ENCODE measurements at places on chromosomes 4 and X.

DNA sequence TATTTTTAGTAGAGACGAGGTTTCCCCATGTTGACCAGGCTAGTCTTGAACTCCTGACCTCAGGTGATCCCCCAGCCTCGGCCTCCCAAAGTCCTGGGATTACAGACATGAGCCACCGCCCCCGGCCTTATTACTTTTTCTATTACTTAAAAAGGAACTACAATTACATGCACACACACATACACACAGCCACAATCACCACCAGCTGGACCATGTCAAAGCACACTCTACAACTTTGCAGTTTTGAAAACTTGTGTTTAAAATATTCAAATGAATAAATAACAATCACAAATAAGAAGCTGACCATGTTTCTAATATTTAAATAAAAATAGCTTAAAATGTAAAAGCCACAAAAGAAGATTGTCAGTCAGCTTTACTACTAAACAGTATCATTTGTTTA, 23.4 kb downstream of the SLC10A7 start:
- no peak for DNase-seq

- DNase-seq: no peak
Measured at GRCh38 chrX:56729152-56729850, at the start of gene NBDY. Gene NBDY, plus strand, starts transcription at chrX:56729243. Its CDS starts 111 bp downstream, at chrX:56729354.

DNA sequence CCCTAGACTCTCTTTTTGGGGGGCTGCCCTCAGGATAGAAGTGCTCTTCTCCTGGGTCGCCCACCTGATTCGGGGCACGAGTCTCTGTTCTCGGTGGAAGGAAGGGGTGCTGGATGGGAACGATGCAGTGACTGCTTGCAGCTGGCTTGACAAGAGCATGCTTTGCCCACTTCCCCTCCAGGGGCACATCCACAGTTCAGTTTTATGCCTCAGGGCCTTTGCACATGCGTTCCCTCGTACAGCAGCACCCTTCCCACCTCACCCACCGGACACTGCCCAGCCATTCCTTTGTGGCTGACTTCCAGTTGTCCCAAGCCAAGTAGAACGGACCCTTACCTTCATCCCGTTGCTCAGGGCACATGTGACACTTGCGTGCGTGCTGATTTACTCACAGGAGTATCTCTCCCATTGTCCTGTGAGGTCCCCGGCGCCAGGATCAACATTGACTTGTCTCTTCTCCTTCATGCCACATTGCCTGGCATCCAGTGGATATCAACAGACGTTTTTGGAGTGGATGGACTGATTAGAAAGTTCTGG, 60.0 kb downstream of the C4orf50 start:
- DNase-seq: no peak

DNA sequence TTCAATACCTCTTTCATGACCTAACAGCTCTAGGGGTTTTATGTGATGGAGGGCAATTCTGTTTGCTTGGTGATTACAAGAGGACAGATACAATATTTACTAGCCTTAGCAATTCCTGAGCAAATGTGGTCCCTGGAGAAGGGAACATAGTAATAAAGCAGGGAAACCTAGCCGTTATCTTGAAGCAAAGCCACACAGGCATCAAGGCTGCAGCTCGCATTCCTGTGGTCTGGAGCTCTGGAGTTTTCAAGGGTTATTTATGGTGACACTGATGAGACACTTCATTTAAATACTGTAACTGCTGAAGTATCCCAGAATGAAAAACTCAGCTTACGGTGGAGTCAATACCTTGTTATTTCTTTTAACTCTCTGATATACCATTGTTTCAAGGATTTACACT, 66.8 kb downstream of the AFF2 start:
- no peak for DNase-seq

DNA sequence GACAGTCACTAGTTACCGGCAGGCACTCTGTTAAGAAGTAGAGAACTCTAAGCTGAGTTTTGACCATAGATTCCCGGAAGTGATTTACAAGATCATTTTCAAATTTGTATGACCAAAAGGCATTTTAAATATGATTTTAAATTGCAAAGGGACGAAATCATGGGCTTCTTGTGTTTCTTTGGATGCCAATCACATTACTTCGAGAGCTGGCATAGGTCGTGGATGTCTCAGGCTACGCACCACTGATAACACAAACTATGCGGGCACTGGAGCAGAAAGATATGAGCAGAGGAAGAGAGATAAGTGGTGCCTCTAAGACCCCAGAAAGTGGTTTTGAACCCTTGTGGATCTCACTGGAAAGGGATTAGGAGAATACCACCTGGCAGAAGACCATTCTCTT, 294.2 kb upstream of the FTHL17 start:
- DNase-seq: no peak

GRCh38 chr4:151992332-151993154, 231.7 kb upstream of the GATB start:
- DNase-seq: no peak

GRCh38 chr4:53537606-53538005, 53.7 kb downstream of the LNX1 start:
- DNase-seq: no peak

GRCh38 chrX:100995469-100995868, 26.0 kb downstream of the ARL13A start:
- DNase-seq: no peak

DNA sequence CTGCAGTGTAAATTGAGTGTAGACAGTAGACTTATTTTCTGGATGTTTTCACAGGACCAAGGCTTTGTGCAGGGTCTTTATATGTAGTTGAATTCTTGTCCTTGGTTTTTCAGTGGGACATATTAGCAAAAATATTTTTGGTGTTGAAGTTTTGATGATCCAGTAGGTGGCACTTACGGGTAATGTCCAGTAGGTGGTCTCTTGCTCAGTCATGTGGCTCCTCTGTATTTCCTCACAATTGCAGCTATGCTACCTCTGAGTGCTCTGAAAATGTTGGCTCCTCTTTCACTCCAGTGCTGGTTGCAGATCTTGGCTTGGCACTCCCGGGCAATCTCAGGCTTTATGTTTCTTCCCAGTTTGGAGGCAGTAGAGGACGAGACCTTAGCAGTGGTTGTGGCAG, 419.8 kb upstream of the AMOT start:
- no peak for DNase-seq

GRCh38 chrX:154040863-154041262, 21.2 kb upstream of the IRAK1 start:
- DNase-seq: no peak

- no peak for DNase-seq
Measured at GRCh38 chr4:40579983-40580382, 49.7 kb downstream of the RBM47 start.

DNA sequence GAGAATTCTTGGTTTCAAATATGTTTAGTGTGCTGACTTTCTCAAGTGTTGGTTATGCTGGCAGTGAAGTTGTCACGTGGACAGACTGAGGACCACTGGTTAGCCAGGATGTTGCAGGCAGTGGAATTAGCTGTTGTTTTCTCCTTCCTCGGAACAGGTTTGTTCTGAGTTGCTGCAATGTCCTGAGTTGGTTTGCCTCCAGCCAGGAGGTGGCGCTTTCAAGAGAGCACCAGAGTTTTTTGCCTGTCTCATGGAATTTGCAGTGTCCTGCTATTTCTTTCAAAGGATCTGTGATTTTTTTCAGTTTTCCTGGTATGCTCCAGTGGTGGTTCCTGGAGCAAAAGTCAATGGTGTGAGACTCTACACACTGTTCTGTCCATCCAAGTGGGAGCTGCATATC, 158.1 kb upstream of the CXorf66 start:
- DNase-seq: no peak

- DNase-seq: no peak
Measured at GRCh38 chrX:24876530-24877287, 139.1 kb downstream of the ARX start.

GRCh38 chrX:45712067-45712466, 511.4 kb upstream of the DIPK2B start:
- DNase-seq: no peak

GRCh38 chr4:126762663-126763247, 870.0 kb upstream of the INTU start:
- no peak for DNase-seq

DNA sequence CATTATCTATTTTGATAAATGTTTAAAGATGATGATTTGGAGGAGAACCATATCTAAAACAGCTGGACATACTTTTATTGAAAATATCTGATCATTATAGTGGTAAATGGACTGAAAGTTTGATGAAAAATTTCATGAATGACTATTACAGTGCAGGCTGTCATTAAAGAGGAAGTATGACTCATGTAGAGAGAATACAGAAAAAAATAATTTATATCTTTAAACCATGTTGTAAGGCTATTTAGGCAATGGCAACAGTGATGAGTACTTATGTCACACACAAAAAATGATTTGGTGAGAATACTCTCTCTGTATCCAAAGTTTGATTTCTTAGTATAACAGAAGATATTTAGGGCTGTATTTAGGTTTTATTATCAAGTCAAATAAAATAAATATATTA, 3.9 kb upstream of the GLRB start:
- DNase-seq: no peak

DNA sequence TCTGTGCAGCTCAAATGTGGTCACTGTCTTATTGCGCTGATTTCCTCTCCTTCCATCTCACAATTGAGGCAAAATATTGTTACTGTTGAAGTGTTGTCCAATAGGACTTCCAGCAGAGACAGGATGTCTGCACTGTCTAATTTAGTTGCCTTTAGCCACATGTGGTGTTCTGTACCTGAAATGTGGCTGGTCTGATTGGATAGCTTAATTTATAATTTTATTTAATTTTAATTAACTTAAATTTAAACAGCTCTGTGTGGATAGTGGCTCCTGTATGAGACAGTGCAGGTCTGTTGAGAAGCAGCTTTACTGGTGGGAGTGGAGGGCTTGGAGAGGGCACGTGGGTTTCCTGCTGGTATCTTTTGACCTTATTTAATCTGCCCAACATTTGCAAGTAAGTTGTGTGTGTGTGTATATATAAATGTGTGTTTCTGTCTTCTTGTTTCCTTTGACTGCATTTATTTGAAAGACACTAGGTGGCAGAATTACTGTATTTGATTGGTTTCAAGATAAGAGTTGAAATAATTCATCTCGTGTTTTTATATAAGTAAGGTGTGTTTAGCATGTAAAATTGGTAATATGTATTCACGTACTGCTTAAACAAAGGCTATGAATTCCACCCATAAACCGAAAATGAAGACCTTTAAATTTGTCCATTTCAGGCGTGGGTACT, 55.3 kb upstream of the MSANTD1 start:
- no peak for DNase-seq

DNA sequence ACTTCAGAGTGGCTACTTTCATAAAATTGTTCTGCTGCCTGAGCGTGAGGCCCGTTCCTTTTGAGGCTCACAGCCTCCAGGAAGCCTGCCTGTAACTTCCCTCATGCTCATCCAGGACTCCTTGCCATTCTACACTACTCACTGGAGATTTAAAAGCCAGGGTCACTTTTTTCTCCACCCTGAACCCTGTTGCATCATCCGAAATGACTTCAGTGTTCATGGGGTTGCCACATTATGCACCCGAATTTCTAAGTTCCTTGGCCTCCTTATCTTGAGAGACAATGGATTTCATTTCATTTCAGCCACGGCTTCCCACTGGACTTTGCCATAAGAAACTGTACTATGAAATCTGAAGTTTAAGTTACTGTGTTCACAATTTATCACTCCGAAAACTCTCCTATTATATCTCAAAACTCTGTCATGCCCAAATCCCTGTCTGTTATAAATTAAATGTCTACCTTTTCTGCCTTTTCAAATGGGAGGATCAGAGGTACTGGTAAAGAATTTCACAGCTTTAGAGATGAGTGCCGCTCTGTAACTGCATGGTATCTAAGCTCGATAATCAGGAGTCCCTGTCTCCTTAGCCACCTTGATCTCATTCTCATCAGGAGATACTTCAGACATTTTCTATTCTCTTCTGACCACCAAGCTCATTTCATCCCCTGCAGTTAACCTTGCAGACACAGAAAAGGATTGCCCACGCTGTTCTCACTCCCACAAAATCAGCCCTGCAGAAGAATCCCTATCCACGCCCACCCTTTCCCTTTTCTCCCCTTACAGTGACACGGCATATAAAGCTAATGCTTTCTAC, 59.9 kb downstream of the TRIML1 start:
- DNase-seq: no peak

GRCh38 chr4:168522356-168522755, 25.5 kb downstream of the PALLD start:
- no peak for DNase-seq

- no peak for DNase-seq
Measured at GRCh38 chrX:155888139-155888538, 7.0 kb downstream of the VAMP7 start.

DNA sequence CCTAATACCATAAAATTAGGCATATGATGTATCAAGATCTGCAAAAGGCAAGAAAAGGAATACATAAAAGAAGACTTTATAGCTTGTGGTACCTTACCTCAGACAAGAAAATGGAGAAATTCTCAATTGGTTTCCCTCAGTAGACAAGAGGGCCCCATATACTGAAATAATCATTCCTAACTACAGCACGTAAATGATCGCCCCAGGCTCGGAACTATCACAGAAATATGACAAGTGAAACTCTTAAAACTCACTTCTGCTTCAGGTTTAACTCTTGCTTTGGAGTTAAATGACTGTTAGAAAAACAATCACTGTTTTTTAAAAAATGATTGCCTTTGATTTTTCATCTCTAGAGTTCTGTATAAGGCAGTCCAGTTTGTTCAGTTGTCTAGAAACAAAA, 38.6 kb upstream of the NAP1L5 start:
- no peak for DNase-seq

DNA sequence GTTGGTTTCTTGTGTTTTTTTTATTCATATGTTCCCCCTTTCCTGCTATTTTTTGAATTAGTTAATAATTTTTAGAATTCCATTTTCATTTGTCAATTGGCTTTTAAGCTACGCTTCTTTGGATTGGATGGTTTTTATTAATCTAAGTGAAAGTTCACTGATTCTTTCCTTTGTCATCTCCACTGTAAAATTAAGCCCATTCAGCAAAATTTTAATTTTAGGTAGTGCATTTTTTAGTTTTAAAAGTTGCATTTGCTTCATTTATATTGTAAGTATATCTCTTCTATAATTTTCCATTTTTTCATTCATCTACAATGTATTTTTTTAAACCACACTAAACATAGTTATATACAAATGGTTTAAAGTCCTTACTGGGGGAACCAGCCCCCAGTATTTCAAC, 417.3 kb upstream of the HTR2C start:
- DNase-seq: no peak

DNA sequence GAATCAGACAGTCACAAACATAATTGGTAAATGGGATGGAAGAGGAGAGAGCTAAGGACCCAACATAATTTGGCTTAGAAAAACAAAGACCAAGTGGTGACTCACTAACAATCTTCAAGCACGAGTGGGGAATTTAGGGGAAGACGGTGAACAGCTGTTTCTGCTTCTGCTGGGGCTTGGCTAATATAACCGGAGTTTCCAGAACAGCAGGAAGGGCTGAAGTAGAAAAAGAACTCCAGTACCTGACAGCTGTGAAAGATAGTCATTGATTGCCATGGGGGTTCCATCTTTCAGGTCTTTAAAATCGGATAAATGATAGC, 290.9 kb upstream of the LDB2 start:
- DNase-seq: no peak

DNA sequence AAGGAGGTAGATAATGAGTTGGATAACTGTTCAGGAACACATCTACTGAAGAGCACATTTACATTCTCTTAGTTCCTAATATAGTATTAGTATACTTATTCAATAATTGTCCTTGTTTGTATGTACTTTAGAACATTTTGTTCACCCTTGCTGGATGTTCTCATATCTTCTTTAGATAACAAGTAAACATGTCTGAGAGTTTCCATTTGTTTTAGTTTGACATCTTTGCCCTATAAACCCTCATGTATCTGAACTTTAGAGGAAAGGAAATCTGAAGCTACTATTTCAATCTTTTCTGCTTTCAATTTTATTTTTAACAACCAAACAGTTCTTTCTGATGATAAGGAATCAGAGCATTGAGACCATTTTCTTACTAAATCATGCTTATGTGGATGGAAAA, 518.6 kb downstream of the RPA4 start:
- no peak for DNase-seq

GRCh38 chr4:177441803-177442622, at the start of gene AGA:
Gene AGA, minus strand, starts transcription at chr4:177442437. Its CDS starts 62 bp downstream, at chr4:177442375.
- peak; percentile 1 for DNase-seq

All from NCI-H187 (cell line).